ENCODE measurements at places on chromosomes 2 and 18. TPM values are rescaled to one million over a fixed set of nuclear protein-coding genes. Genes with fewer than 3 reads are reported as not detected.
A peak's percentile ranks its signal among the peaks of the same experiment; 100 is the strongest.

- no peaks in the 10 kb centered on the region for H3K4me1 ChIP-seq
- DNase-seq = peak; percentile 83
- H3K27me3 ChIP-seq = no peaks in the 10 kb centered on the region
- H3K4me3 ChIP-seq = peak overlapping the region; percentile 77
- H3K36me3 ChIP-seq = no peaks in the 10 kb centered on the region
- H3K27ac ChIP-seq = peak overlapping the region; percentile 79
These were observed 18.6 kb downstream of the CAPN10 start for GRCh38 chr2:240604939-240605716.

GRCh38 chr2:12363138-12363537 lies 353.6 kb upstream of the TRIB2 start:
- DNase-seq = no peak
- no peaks in the 10 kb centered on the region for H3K27me3 ChIP-seq
- no peak overlapping the region for H3K4me3 ChIP-seq

DNA sequence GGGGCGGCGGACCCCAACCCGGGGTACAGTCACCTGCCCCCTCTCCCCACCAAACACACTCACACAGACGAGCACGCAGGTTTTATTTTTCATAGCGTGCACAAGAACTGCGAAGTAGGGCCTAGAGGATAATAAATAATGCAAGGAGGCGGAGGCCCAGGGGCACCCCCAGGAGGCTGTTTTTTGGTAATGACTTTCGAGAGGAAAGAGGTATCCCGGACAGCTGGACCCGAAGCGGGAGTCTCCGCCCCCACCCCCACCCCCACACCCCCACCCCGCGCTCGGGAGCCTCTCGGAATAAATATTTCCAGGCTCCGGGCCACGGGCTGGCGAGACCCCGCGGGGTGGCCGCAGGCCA lies 3.4 kb downstream of the CYP26B1 start:
- peaks cover 12% of the 10 kb centered on the region for H3K27me3 ChIP-seq
- DNase-seq = no peak
- no peak overlapping the region for H3K27ac ChIP-seq
- no peaks in the 10 kb centered on the region for H3K36me3 ChIP-seq
- H3K4me3 ChIP-seq = no peak overlapping the region
- peaks cover 30% of the 10 kb centered on the region for H3K4me1 ChIP-seq

DNA sequence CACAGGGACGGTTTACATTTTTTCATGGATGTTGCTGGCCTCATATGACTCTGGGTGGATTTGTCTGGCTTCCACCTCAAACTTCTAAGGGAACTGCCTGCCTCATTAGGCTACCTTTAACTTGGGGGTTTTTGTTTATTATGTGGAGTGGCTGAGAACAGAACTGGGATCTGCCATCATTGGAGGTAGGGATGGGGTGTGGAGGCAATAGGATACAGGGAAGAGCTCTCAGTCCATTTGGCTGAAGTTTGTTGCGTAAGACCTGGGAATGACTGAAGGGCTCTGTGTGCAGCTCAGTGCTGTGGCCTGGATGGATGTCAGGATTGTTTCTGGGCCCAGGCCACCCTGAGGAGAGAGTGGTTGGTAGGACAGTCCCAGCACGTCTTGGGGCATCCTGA lies 31.2 kb downstream of the ASB1 start:
- no peak overlapping the region for H3K27ac ChIP-seq
- H3K36me3 ChIP-seq = no peaks in the 10 kb centered on the region
- H3K4me3 ChIP-seq = no peak overlapping the region
- no peak for DNase-seq
- no peaks in the 10 kb centered on the region for H3K4me1 ChIP-seq
- H3K27me3 ChIP-seq = no peaks in the 10 kb centered on the region

EVX2 gene
- total RNA-seq = not detected

TRAK2 gene
- total RNA-seq = 23.2 TPM
